ENCODE measurements at places on chromosomes 6 and 20.

- no peak for DNase-seq
Measured at GRCh38 chr20:58543274-58543673, 28.1 kb upstream of the APCDD1L start.

- no peak for DNase-seq
Measured at GRCh38 chr6:29486577-29486976, 1.2 kb downstream of the MAS1L start.

- DNase-seq, result no peak
Measured at GRCh38 chr20:59613861-59614260, 9.5 kb downstream of the PHACTR3 start.

DNA sequence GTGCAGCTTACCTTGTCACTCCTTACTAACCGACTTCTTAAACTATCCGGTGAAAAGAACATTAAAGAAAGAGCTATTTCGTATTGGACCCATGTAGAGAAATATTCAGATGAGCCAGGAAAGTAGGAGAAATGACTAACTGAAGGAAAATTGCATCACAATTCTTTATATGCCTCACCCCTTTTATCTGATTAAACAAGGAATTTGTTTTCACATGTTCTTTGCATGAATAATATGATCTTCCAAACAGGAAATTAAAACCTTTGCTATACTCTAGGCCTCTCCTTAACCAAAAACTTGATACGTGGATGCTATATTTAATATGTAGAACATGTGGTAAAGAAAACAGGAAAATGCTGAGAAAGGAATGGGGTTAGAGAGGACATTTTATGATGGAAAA lies 41.9 kb upstream of the LRRC1 start:
- no peak for DNase-seq

- no peak for DNase-seq
Measured at GRCh38 chr6:157239671-157240058, 83.7 kb downstream of the TMEM242 start.

DNA sequence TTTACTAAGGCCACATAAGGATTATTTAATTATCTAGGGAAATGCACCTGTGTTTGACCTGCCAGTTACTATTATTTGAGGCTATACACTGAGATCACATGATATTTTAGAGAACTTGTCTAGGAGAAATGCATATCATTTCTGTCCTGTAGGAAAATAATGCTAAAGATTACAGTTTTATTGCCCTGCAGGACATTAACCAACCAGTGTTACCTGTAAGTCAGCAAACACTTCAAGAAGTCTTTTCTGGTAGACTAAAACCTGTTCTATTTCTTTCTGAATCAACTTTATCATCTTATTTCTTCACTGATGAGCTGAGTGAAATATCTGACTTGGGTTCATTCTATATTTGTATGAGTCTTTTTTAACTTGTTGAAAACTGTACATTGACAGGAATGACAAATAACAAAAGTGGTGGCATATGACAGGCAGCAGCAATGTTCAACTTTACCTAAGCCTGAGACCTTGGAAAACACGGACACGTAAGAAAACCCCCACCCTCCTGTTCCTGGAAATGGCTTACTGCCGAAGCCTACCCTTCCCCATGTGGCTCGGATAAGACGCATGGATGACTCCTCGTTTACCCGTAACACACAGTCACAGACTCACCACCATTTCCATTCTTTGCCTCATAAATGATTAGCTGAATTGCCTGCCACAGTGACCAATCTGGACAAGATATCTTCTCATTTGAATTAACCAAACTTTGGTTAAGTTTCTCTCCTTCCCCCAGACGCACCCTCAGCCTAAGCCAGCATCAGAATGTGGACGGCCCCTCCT lies 118.0 kb upstream of the CD93 start:
- no peak for DNase-seq

Data from lower leg skin (tissue), 4 donors.